NCI-H187 treated with DMSO at 0.1 percent for 48 hours (cell line): ENCODE measurements at places on chromosomes 5 and 9.

- DNase-seq: no peak
These were observed 12.1 kb upstream of the POC5 start for GRCh38 chr5:75729321-75729720.

- no peak for DNase-seq
These were observed 4.7 kb upstream of the CCL28 start for GRCh38 chr5:43416803-43417394.

DNA sequence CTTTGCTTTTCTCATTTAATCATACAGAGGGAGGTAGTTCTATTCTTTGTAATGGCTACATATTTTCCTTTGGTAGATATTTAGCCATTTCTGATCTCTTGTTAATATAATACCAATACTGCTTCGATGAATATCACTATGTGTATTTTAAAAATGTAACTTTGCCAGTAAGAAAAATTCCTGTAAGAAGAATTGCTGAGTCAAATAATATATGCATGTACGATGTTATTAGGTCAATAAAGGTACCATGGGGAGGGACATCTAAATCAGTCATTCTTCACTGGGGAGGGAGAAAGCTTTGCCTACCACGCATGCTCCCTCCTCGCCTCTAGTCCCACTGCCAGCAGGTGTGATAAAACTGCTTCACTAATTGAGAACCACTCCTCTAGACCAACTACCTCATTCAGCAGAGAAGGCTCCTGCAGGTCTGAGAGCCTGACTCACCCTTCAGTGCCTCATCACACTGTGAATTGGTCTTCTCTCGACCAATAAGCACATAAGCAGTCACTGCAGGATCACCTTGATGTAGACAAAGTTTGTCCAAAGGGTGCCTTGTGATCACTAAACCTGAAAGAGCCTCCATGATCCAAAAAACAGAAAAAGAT is 56.1 kb upstream of the TBCA start:
- DNase-seq: no peak

DNA sequence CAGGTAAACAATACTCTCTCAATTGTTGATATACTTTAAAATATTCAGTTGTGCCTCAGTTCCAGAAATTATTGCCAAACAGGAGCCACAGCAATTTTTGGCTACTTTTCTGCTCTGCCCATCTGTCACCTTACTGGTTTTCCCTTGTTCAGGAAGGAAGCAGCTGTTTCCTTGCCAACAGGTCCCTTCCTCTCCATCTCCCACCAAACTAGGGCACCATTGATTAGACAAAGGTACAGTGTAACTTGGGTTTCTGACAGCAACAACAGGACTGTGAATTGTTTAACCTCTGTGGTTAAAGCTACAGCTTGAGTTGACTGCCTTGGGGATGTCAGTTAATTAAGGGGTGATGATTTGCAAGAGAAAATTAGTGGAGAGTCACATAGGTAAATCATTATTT is 76.9 kb downstream of the PIP5K1B start:
- DNase-seq: no peak

GRCh38 chr9:26142201-26142600 is 464.0 kb upstream of the TUSC1 start:
- DNase-seq: no peak

DNA sequence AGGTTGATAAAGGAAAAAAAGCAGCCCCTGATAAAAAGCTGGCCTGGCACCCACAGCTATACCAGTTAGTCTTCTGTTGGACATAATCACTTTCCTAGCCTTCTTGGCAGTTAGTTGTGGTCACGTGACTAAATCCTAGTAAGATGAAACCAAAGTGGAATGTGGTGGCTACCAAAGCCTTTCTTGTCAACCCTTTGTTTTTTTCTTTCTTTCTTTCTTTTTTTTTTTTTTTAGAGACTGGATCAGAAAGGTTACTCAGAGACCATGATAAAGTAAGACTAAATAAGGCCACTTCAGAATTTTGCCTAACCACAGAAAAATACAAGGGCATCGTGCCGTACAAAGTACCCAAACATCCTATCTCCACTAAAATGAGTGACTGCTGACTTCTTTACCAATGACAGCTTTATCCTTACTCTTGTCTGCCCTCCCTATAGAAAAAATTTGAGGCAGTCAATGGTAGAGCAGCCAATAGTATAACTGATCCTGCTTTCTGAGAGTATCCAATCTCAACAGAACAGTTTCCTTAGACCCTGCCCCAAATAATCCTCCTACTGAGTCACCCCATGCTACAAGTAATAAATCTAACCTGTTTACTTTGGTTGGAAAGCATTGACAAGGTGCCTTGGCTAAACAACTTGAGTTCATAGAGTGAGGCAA is 14.2 kb upstream of the KIF27 start:
- DNase-seq: no peak

DNA sequence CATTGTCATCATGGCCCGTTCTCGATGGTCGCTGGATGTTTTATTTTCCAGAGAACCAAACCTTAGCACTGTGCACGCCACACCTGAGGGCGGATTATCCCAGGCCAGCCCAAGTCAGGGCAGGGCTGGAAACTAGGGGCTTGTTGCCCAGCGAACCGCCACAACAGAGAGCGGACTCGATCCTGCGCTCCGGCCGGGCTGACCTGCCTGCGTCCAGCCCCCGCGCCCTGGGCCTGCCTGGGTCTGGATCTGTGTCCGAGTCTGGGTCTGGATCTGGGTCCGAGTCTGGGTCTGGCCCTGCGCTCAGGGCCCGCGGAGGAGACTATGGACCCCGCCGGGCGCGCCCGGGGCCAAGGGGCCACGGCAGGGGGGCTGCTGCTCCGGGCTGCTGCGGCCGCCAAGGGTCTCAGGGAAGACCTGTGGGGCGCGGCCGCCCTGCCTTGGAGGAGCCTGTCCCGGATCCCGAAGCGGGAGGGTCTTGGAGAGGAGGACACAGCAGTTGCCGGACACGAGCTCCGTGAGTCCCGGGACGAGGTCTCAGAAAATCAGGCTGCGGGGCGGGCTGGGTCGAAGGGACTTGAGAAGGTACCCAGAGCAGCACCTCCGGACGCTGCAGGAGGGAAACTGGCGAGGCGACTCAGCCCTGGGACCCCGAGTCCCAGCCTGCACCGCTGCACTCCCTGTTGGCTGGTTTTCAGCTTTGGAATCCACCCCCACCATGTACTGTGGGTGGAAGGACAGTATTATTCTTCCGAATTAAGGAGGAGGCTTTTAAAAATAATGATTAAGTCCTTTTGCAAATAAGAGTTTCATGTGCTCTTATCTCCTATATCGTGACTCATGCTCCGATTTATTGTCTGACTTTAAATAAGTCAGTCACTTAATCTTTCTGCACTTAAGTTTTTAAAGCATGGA is at the start of gene ANKDD1B:
ANKDD1B (plus strand) TSS at position 143 of the 915 bp plus-strand sequence; CDS start at position 325, 182 bp downstream.
- DNase-seq: no peak

DNA sequence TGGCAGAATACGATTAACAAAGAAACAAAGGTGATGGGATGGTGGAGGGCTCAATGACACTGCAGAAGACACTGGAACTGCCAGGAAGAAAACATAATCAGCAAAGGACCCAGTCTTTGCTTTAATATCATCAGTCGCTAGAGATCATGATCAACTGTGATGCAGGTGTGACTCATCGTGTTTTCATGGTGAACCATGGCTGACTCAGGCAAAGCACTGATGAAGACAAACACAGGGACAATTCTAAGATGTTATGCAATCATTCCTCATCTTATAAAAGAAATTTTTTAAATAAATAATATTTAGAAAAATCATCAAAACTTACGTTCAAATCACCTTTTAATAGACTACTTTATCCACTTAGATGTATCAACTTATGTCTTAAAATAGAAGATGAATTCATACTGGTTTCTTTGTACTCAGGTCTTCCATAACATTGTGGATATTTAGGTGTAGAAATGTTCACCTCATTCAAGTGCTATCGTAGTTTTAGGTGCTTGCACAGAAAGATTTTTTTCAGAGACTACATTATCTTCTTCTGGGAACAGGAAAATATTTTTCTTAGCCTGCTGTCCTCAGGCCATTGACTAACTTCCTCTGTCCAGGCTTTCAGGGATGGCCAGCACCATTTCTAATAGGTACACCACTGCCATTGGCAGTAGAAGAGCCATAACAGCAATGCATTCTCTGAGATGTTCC is 673.4 kb upstream of the MEF2C start:
- DNase-seq: no peak

DNA sequence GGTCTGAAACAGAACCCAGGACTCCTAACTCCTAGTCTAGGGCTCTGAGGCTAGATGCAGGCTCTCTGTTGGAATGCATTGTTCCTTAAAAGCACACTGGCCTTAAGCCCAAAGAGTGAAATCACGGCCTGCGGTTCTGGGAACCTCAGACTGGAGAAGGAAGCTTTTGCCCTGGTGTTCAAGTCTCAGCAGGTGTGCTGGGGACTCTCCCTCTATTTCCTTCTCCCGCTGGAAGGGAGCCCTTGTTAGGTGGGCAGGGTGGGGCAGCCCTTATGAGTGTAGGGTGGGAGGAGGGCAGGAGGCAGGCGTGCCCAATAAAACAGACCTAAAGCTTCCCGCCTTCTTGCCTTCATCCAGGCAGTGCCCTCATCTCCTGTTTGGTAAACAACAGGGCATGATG is 1.8 kb upstream of the PPARGC1B start:
- DNase-seq: no peak

DNA sequence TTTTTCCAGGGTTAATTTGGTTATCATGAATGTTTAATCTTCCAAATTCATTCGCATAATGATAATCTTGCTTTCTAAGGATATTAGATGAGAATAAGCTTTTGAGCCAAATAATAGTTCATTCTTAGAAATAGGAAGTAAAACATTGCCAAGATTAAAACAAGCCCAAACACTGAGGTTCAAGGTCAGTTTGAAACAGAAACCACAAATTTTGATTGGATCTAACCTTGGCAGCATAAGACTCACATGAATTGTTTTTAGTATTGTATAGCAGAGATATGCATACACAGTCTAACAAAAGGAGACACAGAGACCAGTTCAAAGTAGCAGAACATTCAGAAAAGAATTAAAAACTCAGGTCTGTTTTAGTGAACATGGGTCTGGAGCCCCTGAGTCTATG is 43.4 kb upstream of the VCAN start:
- DNase-seq: no peak

- no peak for DNase-seq
These were observed 15.7 kb upstream of the STARD4 start for GRCh38 chr5:111528056-111528455.

- no peak for DNase-seq
These were observed 35.0 kb upstream of the PCSK5 start for GRCh38 chr9:75855509-75855908.

GRCh38 chr5:132480893-132481595 is 9.5 kb downstream of the IRF1 start:
- DNase-seq: no peak

DNA sequence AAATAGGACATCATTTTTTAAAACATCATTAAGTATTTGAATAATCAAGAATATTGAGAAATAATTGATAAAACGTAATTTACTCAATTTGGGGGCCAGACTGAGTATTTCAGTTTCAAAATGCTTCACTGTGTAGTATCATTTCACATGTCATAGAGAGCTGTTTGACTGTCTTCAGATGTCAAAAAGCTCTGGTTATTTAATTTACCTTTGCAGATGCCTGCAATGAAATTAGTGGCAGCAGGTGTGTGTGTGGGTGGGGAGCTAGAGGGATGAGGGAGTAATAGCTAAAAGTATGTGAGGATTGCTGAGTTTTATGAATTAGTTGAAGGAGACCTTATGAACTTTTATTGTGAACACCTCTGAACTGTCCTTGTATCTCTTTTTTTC is 567.2 kb upstream of the MEF2C start:
- DNase-seq: no peak

- DNase-seq: no peak
These were observed at the start of gene INSL4 for GRCh38 chr9:5231212-5231611. INSL4 (plus strand) TSS chr9:5231419; CDS start chr9:5231524, 105 bp downstream.

DNA sequence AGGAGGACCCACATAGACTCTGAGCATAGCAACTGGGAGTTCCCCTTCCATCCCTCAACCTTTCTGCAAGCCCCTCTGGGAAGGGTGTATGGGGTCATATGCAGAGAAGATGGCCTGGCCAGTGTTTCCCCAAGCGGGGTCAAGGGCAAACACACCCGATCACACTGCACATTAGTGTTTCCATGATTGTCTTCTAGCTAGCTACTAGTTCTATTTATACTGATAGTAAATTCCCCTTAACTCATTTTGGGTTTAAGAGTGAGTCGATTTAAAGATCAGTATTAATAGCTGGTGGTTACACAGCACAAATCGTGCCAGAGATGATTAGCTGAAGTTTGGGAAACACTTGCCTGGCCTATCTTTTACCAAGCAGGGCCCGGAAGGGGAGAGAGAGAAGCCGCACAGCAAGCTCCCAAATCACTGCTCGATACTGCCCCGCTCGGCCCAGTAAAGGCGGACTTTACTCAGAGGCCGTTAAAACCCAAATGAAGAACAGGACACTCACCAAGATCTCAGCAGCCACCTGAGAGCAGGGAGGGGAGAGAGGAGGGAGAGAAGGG is 29.4 kb upstream of the TNIP1 start:
- no peak for DNase-seq

GRCh38 chr5:137609127-137609526 is 110.0 kb upstream of the SPOCK1 start:
- no peak for DNase-seq

- DNase-seq: no peak
These were observed 526 bp downstream of the CLIC3 start for GRCh38 chr9:136995772-136996311.

GRCh38 chr9:25461416-25461815 is 216.8 kb downstream of the TUSC1 start:
- DNase-seq: no peak

GRCh38 chr5:151556806-151557205 is 34.3 kb downstream of the FAT2 start:
- DNase-seq: no peak

- DNase-seq: no peak
These were observed 150.7 kb downstream of the ICE1 start for GRCh38 chr5:5572976-5573797.

DNA sequence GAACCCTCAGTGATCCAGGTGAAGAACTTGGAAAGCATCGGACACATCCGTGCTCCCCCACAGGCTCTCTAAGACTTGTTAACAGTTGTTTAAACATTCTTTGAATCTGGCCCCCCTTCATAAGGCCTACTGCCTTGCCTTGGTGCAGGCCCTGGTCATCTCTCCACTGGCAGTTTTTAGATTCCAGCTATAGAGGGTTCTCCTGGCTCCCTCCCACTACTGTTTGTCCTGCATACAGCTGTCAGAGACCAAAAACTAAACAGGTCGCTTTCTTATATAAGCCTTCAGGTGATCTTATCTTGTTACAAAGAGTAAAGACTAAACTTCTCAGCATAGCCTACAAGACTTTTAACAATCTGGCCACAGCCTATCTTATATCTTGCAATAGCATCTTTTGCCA is 32.3 kb downstream of the NRG2 start:
- no peak for DNase-seq
